ENCODE measurements at places on chromosomes 11 and 22.

DNA sequence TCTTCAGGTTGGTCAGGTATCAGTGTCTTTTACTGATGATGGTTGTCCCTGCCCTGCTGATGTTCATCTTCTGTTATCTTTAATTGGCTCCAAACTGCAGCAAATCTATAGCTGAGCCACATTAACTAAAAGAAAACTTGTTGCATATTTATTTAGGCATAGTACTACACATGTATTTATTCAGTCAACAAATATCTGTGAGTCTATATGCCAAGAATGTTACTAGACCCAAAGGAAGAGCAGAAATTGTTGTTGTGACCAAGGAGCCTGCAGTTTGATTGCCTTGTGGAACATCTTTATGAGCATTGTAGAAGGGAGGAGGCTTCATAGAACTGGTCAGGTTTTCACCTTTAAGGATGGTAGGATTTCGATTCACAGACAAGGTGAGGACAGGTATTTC, 10.1 kb downstream of the BMAL1 start:
- no peak for DNase-seq

GRCh38 chr22:28023774-28024173, 104.7 kb upstream of the PITPNB start:
- no peak for DNase-seq

DNA sequence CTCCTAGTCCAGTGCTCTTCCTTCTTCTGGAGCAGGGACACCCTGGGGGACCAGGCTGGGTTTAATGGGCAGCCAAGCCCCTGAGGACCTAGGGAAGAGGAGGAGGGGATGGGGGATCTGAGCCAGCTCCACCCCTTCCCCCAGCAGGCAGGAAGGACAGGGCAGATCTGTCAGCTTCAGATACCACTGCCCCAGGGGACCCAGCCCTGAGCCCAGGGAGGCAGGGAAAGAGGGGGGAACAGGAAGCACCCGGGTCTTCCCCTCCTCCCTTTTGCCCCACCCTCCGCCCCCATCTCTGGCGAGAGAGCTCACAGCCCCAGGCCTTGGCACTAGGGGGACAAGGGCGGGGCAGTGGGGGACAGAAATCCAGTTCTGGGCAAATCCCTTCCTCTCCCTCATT, 11.7 kb upstream of the SOX10 start:
- DNase-seq: no peak

GRCh38 chr11:88308576-88308975, 29.0 kb downstream of the CTSC start:
- DNase-seq: no peak

DNA sequence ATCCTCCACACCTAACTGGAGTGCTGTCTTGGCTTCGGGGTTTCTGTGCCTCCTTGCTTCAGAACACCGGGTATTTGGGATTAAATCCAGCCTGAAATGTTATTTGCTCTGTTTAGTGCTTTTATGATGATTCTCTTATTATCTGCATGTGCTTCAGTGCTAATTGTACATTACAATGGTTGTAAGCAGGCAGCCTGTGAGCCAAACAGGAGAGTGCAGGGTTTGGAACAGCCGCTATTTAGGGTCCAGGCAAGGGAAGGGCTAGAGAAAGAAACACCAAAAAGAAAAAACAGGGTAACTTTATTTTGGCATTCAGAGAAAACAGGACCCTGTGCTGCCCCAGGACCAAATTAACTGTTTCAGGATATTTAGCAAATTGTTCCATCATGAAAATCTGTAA, 72.7 kb downstream of the RCN1 start:
- DNase-seq: no peak

DNA sequence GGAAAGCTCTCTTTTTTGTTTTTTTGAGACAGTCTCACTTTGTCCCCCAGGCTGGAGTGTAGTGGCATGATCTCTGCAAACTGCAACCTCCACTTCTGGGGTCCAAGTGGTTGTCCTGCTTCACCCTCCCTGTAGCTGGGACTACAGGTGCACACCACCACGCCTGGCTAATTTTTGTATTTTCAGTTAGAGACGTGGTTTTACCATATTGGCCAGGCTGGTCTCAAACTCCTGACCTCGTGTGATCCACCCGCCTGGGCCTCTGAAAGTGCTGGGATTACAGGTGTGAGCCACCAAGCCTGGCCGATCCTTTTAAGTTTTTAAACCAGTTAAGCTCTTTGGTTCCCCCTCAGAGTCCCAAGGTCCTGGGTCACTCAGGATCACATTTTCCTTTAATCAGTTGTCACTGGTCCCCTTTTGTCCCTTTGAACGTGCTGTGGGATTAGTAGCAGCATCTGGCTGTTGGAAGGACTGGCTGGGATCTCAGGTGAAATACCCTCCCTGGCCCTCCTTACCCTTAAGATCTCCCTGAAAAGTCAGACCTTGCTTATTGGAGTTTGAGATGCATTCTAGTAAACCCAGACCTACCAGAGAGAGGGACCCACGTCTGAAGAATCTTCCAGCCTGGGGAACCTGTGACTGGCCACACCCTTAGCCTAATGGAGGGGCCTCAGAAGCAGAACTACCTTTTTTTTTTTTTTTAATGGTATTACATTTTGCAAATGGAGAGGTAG, 8.1 kb downstream of the MALAT1 start:
- DNase-seq: no peak

- no peak for DNase-seq
Measured at GRCh38 chr11:27513389-27513788, 6.8 kb upstream of the LIN7C start.

DNA sequence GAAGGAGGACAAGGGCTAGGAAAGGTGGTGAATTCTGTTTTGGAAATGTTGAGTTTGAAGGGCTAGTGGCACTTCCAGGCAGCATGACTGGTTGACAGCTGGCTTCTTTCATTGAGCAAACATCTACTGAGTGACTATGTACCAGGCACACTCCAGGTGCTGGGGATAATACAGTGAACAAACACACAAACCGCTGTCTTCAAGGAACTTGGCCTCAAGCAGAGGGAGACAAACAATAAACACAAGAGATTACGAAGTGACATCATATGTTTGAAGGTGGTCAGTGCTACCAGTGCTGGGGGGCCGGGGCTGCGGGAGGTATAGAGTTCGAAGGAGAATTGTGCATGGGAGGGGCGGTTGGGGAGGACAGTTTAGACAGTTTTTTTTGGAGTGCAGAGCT, 197.0 kb upstream of the SORL1-AS1 start:
- DNase-seq: no peak

DNA sequence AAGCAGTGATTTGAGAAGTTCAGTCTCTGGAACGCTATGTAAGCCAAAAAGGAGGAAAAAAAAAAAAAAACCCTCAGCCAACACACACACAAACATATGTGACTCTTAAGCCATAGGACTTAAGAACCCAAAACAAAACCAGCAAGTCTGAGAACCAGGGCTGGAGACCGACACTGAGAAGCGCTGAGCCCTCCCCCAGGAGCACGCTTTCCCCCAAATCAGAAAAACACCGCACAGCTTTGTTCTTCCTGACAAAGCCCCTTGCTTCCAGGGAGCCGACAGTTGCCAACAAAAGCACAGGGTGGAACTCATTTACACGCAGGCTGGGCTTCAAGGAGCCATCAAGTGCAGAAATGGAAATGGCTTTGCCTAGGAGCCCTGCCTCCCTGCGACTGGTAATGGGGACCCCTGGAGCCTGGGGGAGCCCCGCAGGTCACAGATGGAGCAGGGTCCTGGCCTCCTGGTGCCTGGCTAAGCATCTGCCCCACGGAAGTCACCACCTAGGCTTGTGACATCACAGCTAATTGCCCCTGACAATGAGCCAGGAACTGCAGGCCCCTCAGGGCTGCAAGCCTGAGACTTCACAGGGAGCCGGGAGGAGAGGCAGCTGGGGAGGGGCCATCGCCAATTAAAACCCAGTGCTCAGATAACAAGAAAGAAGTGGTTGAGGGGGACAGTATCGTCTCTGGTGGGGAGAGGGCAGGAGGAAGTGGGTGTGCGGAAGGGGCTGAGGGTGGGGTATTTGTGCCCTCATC, 66.9 kb downstream of the NFAM1 start:
- no peak for DNase-seq

DNA sequence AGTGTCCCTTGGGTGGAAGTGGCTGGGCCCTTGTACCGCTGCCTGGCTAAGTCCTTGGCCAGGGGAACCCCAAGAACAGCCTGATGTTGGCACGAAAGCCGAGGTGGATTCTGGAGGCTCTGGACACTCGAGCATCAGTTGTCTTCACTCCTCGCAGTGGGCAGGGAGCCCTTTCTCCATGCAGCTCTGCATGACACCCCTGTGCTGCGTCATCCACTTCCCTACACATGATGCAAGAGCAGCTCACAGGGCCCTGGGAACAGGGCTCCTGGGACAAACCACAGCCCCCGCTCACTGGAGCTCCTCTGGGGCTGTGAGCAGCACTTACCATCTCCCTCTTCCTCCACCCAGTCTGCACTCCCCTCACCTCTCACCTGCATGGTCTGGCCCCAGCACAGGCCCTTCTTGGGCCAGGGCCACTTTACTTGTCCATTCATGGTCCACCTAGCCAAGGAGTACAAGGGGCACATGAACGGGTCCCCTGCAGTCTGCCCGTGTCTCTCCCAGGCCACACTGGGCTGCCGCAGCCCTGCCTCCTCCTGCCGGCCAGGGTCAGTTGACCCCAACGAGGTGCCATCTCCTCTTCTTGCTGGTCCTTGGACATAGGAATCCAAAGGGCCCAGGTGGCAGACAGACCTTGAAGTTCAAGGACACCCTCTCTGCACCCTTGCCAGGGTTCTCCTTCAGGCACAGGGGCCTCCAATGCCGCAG, 66.5 kb downstream of the IGF2 start:
- no peak for DNase-seq

Data from posterior cingulate gyrus (tissue), 11 donors.